ENCODE measurements at places on chromosomes 3 and 15.
A peak's percentile ranks its signal among the peaks of the same experiment; 100 is the strongest.

- peak; percentile 86 for DNase-seq
These were observed 73.8 kb upstream of the HEG1 start for GRCh38 chr3:125129512-125129997.

GRCh38 chr3:136067211-136067610 is 101.7 kb downstream of the PPP2R3A start:
- no peak for DNase-seq

- DNase-seq = no peak
These were observed 337.2 kb downstream of the SATB1 start for GRCh38 chr3:18087988-18088387.

GRCh38 chr3:129663045-129663446 is 56.6 kb upstream of the PLXND1 start:
- no peak for DNase-seq

GRCh38 chr3:35789042-35789831 is 149.9 kb downstream of the ARPP21 start:
- no peak for DNase-seq

DNA sequence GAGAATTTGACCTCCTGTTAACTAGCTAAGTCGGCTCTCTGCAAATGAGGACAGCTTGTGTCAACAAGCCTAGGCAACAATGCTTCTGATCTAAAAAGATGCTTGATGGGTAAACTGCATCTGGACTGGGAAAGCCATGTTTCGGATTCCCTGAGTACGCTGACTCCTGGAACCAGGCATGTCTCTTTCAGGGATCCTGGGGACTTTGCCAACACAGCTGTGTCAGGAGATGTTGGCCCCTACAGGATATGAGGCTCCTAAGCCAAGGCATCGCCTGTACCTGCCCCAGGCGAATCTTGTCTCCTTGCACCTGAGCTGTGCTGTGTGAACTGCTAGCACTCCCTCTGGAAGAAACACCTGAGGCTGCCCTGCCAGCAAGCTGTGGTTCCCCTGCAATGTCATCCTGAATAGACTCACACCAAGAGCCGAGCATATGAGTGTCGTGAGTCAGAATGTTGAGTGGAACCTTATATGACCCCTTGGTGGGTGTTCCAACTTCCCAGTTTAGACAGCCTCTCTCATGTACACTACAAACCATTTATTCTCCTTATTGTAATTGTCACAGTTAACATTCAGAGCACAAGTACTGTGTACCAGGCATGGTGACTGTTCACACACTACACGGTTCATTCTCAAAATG is 17.0 kb downstream of the EOGT start:
- no peak for DNase-seq

DNA sequence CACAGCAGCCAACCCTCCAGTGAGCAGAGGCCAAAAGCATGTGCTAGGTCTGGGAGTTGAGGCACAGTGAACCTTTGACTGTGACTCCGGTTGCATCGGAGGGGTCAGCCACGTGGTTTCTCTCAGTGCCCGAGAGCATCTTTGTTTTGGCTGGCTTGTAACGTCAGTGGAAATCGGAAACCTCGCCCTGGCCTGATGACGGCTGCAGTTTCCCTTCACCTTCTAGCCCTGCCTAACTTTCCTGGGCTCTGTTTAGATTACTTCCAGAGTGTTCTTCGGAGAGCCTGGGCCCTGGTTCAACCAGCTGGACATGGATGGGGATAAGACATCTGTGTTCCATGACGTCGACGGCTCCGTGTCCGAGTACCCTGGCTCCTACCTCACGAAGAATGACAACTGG is 56.6 kb downstream of the MESD start:
- DNase-seq = no peak

DNA sequence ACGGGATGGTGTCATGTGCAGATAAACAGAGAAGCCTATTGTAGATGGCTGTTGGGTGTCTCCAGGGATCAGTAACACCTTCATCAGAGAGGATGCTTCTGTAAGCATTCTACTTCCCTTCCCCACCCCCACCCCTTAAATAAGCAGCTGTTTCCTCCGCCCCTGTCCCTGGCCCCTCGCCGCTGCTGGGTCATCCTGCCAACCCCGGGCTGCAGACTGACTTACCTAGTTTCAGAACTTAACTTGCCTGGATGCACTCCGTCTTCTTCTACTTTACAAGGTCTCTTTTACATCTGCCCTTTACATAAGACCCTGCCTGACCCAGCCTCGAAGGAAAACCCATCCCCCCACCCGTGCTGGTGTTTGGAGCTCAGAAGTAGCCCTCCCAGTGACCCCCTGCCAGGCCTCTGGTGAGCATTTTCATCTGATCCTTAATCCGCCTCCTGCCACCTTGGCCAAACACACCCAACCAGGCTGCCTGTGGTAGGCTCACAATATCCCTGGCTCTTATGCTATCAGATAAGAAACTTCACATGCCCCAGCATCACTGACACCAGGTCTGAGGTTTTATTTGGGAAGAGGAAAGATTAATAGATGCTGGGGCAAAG is 103.0 kb upstream of the HES1 start:
- DNase-seq = no peak

All from NCI-H2171 (cell line).